Activated naive CD8-positive, alpha-beta T cell treated with anti-CD3 and anti-CD28 coated beads, Interleukin-2, amount 50 U/mL, for 24 hours (primary cell): ENCODE measurements at places on chromosomes 4 and X.

GRCh38 chr4:48635980-48636379 is 144.1 kb downstream of the FRYL start:
- H3K36me3 ChIP-seq: peaks cover 5% of the 10 kb centered on the region
- no peak overlapping the region for H3K27ac ChIP-seq
- peaks cover 14% of the 10 kb centered on the region for H3K4me1 ChIP-seq

GRCh38 chr4:102826105-102826889 is 1.1 kb downstream of the UBE2D3 start:
- H3K4me3 ChIP-seq: no peak overlapping the region
- peak; percentile 76 for DNase-seq
- no peaks in the 10 kb centered on the region for H3K27me3 ChIP-seq
- H3K27ac ChIP-seq: no peak overlapping the region
- peaks cover 45% of the 10 kb centered on the region for H3K4me1 ChIP-seq

- no peaks in the 10 kb centered on the region for H3K36me3 ChIP-seq
- H3K27ac ChIP-seq: no peak overlapping the region
- no peak for DNase-seq
These were observed 24.3 kb downstream of the RAI2 start for GRCh38 chrX:17836830-17837229.

DNA sequence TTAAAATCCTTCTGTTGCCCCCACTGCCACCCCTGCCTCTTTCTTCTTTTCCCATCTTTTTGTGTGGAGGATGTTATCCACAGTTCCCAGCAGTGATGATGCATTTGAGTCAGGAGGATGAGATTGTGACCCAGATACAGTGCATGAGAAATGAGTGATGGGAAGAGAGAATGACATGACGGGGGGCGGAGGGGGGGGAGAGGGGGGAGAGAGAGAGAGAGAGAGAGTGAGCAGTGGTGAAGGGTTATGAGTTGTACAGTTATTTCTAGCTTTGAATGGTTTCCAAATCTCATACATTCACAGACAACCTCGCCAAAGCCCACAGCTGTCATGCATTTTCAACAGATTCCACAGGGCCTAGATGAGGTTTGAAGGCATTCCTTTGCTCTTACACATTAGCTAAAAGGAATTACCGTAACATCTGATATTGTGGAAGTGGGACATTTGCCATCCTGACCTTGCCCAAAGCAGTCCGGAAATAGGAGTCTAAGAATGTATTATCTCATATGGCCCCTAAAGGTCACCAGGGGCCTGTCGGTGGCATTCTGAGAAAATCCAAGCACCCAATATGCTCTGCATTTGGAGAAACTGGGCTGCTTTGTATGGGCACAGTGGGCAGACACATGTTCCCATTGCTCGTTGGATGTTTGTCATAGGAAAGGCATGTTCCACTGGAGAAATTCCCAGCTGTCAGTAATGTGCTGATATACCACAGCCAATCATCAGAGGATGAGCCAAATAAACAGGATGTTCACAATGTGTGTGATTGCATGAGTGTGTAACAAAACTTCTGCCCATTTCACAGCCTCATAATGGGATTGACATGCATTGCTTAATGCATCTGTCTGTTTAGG is 435.8 kb downstream of the SPRY1 start:
- no peak for DNase-seq
- no peak overlapping the region for H3K4me3 ChIP-seq
- H3K36me3 ChIP-seq: no peaks in the 10 kb centered on the region
- peaks cover 2% of the 10 kb centered on the region for H3K27me3 ChIP-seq

DNA sequence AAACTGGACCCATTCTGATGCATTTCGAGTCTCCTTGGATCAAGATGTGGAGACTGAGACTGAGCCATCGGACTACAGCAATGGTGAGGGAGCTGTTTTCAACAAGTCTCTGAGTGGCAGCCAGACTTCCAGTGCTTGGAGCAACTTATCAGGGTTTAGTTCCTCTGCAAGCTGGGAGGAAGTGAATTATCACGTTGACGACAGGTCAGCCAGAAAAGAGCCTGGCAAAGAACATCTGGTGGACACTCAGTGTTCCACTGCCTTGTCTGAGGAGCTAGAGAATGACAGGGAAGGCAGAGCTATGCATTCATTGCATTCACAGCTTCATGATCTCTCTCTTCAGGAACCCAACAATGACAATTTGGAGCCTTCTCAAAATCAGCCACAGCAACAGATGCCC is 84.8 kb downstream of the NEUROG2 start:
- no peaks in the 10 kb centered on the region for H3K4me1 ChIP-seq
- no peak overlapping the region for H3K4me3 ChIP-seq
- DNase-seq: no peak
- no peaks in the 10 kb centered on the region for H3K27me3 ChIP-seq

- H3K4me3 ChIP-seq: no peak overlapping the region
- peaks cover 10% of the 10 kb centered on the region for H3K27me3 ChIP-seq
- H3K36me3 ChIP-seq: peaks cover 1% of the 10 kb centered on the region
- DNase-seq: no peak
- H3K27ac ChIP-seq: no peak overlapping the region
- H3K4me1 ChIP-seq: peaks cover 15% of the 10 kb centered on the region
These were observed 59.8 kb downstream of the TRAPPC11 start for GRCh38 chr4:183718876-183719275.

DNA sequence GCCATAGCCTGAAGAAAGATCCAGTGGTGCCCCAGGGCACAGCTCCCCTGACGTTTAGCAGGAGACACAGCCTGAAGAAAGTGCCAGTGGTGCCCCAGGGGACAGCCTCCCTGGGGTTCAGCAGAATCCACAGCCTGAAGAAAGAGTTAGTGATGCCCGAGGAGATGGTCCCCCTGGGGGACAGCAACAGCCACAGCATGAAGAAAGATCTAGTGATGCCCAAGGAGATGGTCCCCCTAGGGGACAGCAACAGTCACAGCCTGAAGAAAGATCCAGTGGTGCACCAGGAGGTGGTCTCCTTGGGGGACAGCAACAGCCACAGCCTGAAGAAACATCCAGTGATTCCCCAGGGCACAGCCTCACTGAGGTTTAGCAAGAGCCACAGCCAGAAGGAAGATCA is 2.8 kb downstream of the TEX13C start:
- no peak overlapping the region for H3K27ac ChIP-seq
- H3K4me3 ChIP-seq: no peak overlapping the region
- H3K4me1 ChIP-seq: no peaks in the 10 kb centered on the region

DNA sequence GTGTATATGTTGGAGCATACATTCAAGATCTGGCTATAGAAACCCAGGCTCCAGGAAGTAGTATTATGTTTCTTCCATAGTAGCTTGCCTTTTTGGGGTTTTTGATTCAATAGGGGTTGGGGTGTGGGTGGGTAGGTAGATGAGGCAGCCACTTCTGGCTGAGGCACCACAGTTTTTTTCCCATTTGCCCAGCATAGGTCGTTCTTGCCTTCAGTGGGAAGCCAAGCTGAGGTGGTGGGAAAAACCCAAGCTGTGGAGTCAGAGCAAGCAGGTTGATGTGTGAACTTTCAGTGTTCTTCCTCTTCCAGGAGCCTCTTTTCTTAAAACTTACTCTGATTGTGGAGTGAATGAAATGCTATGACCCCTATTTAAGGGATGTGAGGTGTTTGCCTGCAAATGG is 67.0 kb upstream of the RPS6KA3 start:
- H3K4me3 ChIP-seq: no peak overlapping the region
- H3K27me3 ChIP-seq: no peaks in the 10 kb centered on the region
- peak; percentile 34 for DNase-seq
- no peaks in the 10 kb centered on the region for H3K36me3 ChIP-seq

DNA sequence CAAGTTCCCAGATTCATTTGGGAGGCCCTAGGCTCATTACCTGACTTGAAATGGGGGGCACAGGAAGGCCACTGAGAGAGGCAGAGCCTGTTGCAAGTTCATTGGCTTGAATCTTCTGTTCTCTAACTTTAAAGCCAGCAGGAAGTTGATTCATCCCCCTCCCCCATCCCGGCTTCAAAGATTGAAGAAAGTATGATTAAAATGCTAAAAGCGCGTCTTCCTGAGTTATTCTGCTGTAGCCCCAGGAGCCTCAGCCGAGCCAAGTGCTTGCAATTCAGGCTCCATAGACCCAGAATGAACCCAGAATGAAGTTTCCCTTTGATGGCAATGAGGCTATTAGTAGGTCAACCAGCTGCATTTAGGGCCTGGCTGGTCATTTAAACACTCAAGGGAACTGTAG is 14.7 kb downstream of the CHST7 start:
- peaks cover 26% of the 10 kb centered on the region for H3K4me1 ChIP-seq
- no peaks in the 10 kb centered on the region for H3K36me3 ChIP-seq
- peak overlapping the region; percentile 6 for H3K4me3 ChIP-seq
- H3K27me3 ChIP-seq: no peaks in the 10 kb centered on the region
- DNase-seq: peak; percentile 30
- peak overlapping the region; percentile 59 for H3K27ac ChIP-seq

DNA sequence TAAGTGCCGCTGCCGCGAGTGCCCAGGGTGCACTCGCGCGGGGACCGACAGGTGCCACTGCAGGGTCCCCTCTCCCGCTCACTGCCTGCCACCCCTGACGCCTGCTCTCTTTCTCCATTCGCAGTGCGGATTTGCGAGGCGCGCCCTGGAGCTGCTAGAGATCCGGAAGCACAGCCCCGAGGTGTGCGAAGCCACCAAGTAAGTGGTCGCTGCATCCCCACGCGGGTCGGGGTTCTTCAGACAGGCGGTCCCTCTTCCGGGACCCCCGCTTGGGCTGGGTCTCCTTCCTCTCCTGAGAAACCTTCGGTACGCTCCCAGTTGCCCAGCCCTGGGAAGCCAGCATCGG is 547 bp downstream of the GUCY1A1 start:
- peaks cover 52% of the 10 kb centered on the region for H3K27me3 ChIP-seq
- peaks cover 16% of the 10 kb centered on the region for H3K4me1 ChIP-seq
- no peak overlapping the region for H3K27ac ChIP-seq
- no peaks in the 10 kb centered on the region for H3K36me3 ChIP-seq

DNA sequence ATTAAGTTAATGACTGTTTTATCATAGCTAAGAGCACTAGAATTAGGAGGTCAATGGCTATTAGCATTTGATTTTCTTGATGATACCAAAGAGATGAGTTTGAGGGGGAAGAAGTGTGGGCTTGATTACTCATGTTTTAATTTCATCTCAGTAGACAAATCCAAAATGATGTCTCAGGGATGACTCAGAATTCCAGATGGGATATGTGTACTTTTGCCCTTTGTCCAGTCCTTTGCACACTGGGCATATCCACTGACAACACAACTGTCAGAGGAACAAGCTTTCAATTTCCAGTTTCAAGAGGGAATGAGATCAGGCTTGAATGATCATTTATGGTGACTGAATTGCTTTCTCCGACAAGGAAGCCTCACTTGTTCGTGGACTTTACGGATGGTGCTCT is 325.3 kb upstream of the FTHL17 start:
- no peak overlapping the region for H3K4me3 ChIP-seq
- H3K36me3 ChIP-seq: no peaks in the 10 kb centered on the region
- no peaks in the 10 kb centered on the region for H3K4me1 ChIP-seq
- DNase-seq: no peak
- no peaks in the 10 kb centered on the region for H3K27me3 ChIP-seq

DNA sequence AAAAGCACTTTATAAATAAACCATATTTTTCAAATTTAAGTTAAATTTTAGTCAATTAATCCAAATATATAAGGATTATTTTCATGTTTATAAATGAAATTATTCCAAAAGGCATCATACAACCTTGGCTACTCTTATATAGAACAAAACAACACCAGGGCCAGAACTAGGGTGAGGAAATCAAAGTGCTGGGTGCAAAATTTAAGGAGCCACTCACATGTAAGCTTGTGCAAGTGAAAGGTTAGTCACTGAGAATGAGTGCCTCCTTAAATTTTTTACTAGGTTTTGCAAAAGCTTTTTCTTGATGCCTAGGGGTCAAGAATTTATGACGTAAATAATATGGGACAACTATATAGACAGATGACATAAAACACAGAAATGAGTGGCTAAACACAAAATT is 83.4 kb upstream of the COX18 start:
- no peak for DNase-seq
- peaks cover 55% of the 10 kb centered on the region for H3K36me3 ChIP-seq
- no peak overlapping the region for H3K4me3 ChIP-seq
- H3K4me1 ChIP-seq: peaks cover 2% of the 10 kb centered on the region
- no peak overlapping the region for H3K27ac ChIP-seq
- no peaks in the 10 kb centered on the region for H3K27me3 ChIP-seq

DNA sequence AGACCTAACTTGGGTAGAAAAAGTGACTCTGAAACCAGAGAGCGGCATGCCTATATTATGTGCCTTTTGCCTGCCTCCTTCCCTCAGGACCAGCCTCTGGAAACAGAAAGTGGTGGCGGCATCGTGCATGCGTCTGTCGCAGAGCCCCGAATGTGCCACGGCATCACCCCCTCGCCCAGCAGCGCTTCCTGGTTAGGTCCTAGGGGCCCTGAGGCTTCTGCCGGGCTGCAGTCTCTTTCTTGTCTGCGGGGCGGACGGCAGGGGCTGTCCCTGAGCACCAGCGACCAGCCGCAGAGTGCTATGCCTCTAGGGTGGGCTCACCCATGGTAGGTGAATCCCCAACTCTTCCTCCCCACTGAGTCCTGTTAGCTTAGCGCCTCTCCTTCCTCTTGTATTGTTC is 68.7 kb downstream of the VSIG4 start:
- H3K4me3 ChIP-seq: no peak overlapping the region
- no peaks in the 10 kb centered on the region for H3K4me1 ChIP-seq
- DNase-seq: no peak
- H3K27ac ChIP-seq: no peak overlapping the region
- no peaks in the 10 kb centered on the region for H3K27me3 ChIP-seq
- H3K36me3 ChIP-seq: no peaks in the 10 kb centered on the region

DNA sequence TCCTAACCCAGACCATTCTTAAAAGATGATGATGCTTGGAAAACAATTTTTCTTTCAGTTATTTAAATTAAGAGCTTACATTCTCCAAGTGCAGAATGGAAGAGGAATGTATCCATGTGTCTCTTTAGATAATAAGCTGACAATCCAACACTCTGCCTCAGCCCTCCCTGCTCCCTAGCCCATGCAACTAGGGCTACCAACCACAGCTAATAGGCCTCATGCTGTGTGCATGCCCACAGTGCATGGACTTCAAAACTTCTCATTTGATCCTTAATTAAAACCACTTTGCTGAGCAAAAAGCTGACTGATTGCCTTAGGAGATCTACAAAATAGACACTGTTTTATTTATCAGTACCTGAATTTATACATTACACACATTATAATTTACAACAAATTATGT is 473.9 kb downstream of the GALNTL6 start:
- no peak overlapping the region for H3K4me3 ChIP-seq
- H3K27ac ChIP-seq: no peak overlapping the region
- no peaks in the 10 kb centered on the region for H3K4me1 ChIP-seq
- H3K36me3 ChIP-seq: no peaks in the 10 kb centered on the region

GRCh38 chr4:124481123-124481522 is 231.4 kb downstream of the ANKRD50 start:
- no peaks in the 10 kb centered on the region for H3K27me3 ChIP-seq
- no peaks in the 10 kb centered on the region for H3K36me3 ChIP-seq
- no peak for DNase-seq
- H3K4me1 ChIP-seq: no peaks in the 10 kb centered on the region
- H3K27ac ChIP-seq: no peak overlapping the region

- peaks cover 6% of the 10 kb centered on the region for H3K4me1 ChIP-seq
- H3K4me3 ChIP-seq: no peak overlapping the region
- H3K27me3 ChIP-seq: peaks cover 8% of the 10 kb centered on the region
- H3K27ac ChIP-seq: no peak overlapping the region
- no peak for DNase-seq
- peaks cover 6% of the 10 kb centered on the region for H3K36me3 ChIP-seq
These were observed 5.1 kb downstream of the IL3RA start for GRCh38 chrX:1341545-1342184.

GRCh38 chr4:67616478-67616877 is 58.0 kb downstream of the STAP1 start:
- H3K36me3 ChIP-seq: peaks cover 46% of the 10 kb centered on the region
- no peak for DNase-seq
- H3K4me1 ChIP-seq: no peaks in the 10 kb centered on the region
- H3K27ac ChIP-seq: no peak overlapping the region
- no peak overlapping the region for H3K4me3 ChIP-seq

- no peak overlapping the region for H3K27ac ChIP-seq
- DNase-seq: no peak
- H3K36me3 ChIP-seq: no peaks in the 10 kb centered on the region
These were observed 11.7 kb upstream of the RAB40A start for GRCh38 chrX:103531002-103531401.
